ENCODE measurements at places on chromosomes 4 and X. TPM values are rescaled to one million over a fixed set of nuclear protein-coding genes. Genes with fewer than 3 reads are reported as not detected.

MAGEB18 gene
- total RNA-seq = not detected

HTR2C gene
- not detected for total RNA-seq

RPA4 gene
- total RNA-seq = 0.72 TPM

ELOVL6 gene
- total RNA-seq = 15.2 TPM

TMEM150C gene
- total RNA-seq = 5.0 TPM

CITED1 gene
- total RNA-seq = not detected

DCAF8L2 gene
- not detected for total RNA-seq

TBC1D1 gene
- 64.0 TPM for total RNA-seq

ADH7 gene
- total RNA-seq = not detected

MAOB gene
- total RNA-seq = 0.39 TPM

KCND1 gene
- 2.4 TPM for total RNA-seq

FGD1 gene
- total RNA-seq = 10.9 TPM

TSPAN6 gene
- 28.2 TPM for total RNA-seq

MAGEB2 gene
- not detected for total RNA-seq

SMIM31 gene
- not detected for total RNA-seq

MAGEB10 gene
- not detected for total RNA-seq

WDR17 gene
- 0.64 TPM for total RNA-seq

SLC6A8 gene
- 29.3 TPM for total RNA-seq

COX7B2 gene
- total RNA-seq = not detected

USP17L30 gene
- not detected for total RNA-seq

TEC gene
- total RNA-seq = 2.6 TPM

PRR32 gene
- total RNA-seq = not detected

GPM6B gene
- total RNA-seq = 5.3 TPM

PDE6B gene
- under 0.01 TPM for total RNA-seq

VCX3B gene
- not detected for total RNA-seq

DCUN1D4 gene
- total RNA-seq = 17.1 TPM

ATP5ME gene
- 74.6 TPM for total RNA-seq

DMRTC1 gene
- total RNA-seq = not detected

CXCL10 gene
- 3.4 TPM for total RNA-seq

PPP1R2C gene
- total RNA-seq = not detected

EFHC2 gene
- 1.2 TPM for total RNA-seq

RAB9B gene
- not detected for total RNA-seq

DTHD1 gene
- not detected for total RNA-seq

INTU gene
- total RNA-seq = 2.6 TPM

BMX gene
- under 0.01 TPM for total RNA-seq

Measured in epithelial cell of alveolus of lung (primary cell).